ENCODE measurements at places on chromosomes 5 and 9.

- no peak for DNase-seq
Measured at GRCh38 chr5:22754155-22754554, 99.0 kb downstream of the CDH12 start.

- peak; percentile 5 for DNase-seq
Measured at GRCh38 chr9:17462869-17463464, 115.9 kb upstream of the SH3GL2 start.

GRCh38 chr9:27042476-27042875 is 37.0 kb upstream of the LRRC19 start:
- DNase-seq = no peak

GRCh38 chr5:159713773-159714172 is 202.5 kb upstream of the ADRA1B start:
- no peak for DNase-seq

- no peak for DNase-seq
Measured at GRCh38 chr9:18941060-18941740, 91.8 kb downstream of the SAXO1 start.

DNA sequence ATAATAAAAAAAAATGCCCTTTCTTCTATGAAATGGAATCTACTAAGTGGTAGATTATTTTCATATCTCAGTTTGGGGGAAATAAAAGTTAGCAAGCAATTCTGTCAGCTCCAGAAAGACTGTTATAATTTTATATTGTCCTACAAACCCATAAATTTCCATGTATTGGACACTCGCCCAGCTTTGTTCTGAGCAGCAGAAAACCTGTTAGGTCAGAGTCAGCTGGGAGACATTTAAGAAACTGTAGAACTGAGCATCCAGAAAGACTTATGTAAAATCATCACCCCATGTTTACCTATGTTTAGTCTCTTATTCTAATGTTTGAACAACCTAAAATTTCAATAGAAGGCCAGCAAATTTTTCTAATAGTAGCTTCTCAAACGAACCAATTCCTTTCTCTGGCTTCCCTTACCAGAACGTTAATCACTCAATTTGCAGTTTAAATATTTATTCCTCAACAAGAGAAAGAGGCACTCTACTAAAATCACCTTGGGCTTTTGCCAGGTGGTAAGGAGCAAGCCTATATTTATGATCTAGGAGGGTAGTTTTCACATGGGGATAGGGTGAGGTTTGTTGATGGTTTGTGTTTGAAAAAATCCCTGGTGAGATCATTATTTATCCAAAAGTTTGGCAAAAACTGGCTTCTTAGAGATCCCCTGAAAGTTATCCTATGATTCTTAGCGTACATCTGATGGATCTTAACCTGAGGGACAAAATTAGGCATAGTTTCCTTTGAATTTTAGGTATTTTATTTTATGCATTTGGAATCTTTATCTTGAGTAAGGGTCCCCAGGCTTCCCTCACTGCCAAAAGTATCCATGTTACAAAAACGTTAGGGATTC is 34.4 kb downstream of the MACROH2A1 start:
- peak; percentile 86 for DNase-seq

DNA sequence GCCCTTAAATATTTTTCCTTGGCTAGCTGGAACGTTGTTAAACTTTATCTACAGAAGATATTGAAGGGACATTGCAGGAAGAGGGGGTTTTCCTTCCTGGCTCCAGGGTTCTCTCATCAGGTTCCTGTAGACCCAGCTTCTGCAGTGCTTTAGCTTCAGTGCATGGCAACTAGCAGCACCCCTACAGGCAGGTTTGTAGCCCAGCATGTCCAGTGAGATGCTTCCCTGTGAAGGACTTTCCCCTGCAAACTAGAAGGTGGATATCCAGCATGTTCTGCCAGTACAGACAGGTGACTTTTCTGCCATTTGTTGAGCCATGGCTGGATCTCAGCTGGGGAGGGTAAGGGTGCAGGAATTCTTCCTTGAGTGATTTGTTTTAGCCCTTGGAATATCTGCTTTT is 10.4 kb downstream of the CCL28 start:
- DNase-seq = no peak

GRCh38 chr9:117116084-117116483 is 298.8 kb downstream of the ASTN2 start:
- DNase-seq = no peak

DNA sequence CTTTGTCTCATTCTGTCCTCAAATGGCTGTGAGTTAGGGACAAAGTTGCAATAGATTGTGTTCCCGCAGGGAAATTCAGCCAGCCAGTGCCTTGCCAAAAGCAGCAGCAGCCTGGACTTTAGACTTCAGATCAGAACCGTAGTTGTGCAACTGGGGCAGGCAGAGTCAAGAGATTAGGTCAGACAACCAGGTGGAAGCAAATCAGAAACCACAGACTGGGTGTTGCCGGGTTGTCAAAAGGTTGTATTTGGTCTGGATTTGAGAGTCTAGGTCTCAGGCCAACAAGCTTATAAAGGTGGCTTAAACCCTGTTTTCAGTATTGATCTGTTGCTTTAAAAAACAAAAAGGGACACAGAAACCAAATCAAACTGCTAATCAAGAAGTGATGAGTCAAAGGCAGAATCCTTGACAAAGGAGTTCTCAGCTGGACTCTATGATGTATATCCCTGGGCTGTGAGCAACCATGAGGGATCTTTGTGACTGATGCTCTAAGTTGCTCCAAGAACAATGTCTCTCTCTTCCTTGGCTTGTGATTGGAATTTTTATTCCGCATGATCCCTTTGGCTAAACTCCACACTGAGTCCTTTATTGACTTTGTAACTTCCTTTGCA is 20.9 kb downstream of the RFK start:
- DNase-seq = no peak

DNA sequence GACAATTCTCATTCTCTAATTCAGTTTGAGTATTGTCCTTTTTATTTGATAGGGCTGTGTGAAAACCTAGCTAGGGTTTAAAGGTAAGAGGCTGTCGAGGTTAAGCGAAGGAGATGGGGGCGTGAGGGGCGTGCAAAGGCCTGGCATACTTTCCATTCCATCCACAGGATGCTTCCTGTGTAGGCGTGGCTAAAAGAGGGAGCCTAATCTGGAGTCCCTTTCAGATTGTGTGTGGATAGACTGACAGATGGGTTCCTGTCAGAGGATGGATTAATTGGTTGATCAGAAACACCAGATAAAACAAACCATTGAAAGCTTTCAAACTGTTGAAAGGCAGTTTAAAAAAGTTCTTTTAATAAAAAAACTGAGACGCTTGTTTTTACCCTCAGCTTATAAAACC is 1.1 kb upstream of the ELL2 start:
- DNase-seq = no peak

DNA sequence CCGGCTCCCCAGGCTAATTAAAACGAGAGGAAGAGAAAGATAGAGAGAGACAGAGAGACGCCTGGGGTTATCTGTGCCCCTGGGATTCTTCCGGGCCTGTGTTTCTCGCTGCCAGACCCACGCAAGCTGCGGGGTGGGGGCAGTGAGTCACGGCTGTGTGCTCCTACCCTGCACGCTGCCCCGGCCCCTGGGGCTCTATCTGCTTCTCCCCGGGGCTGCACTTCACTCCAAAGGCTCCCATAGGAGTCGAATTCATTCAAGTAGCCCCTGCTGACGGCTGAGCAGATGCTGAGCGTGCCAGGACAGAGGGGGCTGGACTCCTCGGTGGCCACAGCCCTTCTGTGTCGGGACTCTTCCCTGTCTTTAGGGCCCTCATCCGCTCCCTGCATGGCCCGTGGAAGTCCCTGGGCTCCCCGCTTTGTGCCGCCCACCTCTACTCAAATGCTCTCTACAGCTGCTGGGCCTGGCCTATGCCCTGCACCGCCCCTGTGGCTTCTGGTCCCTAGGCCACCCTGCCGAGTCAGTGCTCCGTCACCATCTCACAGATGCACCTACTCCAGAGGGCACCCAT is 22.8 kb downstream of the SARDH start:
- no peak for DNase-seq

DNA sequence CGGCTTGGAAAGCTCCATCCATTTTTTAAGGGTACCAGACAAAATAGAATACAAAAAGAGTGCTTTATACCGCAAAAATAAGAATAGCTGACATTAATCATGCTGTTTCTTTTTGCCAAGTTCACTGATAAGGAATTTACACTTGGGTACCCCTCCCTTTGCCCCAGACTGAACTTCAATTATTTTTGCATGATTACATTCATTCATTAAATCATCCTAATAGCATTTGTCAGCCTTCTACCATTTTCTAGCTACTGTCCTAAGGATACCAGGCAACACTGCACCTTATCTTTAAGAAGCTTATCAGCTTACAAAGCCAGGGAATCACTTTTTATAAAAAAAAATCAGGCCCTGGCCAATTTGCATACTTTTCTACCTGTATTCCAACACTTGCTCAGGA is 48.4 kb downstream of the YIPF5 start:
- no peak for DNase-seq

GRCh38 chr9:37788332-37788731 is 3.5 kb upstream of the EXOSC3 start:
- DNase-seq = no peak

- DNase-seq = no peak
Measured at GRCh38 chr5:166330036-166330435, 1961.4 kb upstream of the WWC1 start.

- no peak for DNase-seq
Measured at GRCh38 chr9:87119328-87119881, 172.1 kb upstream of the GAS1 start.

GRCh38 chr5:149325166-149325735 is 20.0 kb upstream of the GRPEL2 start:
- no peak for DNase-seq

DNA sequence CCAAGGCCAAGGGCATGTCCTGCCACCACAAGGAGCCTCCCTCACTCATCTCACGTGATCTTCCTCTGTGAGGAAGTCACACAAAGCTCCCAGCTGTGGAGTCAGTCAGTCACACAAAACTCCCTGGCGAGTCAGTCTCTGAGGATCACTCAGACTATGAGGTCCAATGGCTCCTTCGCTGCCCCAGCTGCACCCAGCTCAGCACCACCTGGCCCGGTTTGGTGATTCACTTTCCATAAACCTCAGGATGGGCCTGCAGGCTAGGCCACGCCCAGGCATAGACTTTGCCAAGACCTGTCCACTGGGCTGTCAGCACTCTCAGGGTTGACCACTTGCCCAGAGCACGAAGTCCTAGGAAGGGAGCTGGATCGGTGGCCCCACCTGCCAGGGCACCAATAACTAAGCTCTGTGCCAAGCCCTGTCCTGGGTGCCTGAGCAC is 233.8 kb downstream of the HSPA4 start:
- no peak for DNase-seq

GRCh38 chr9:80648336-80648735 is 1041.0 kb downstream of the TLE1 start:
- no peak for DNase-seq

Measured in NCI-H1436 treated with DMSO at 0.1 percent for 48 hours (cell line).